Brain (organoid and tissue), 16 donors: ENCODE measurements at places on chromosomes 16 and 17. TPM values are rescaled to one million over a fixed set of nuclear protein-coding genes. Genes with fewer than 3 reads are reported as not detected.

UMOD gene
- not detected for polyA plus RNA-seq

TMEM204 gene
- polyA plus RNA-seq = 11.1 TPM

HOXB4 gene
- polyA plus RNA-seq = 30.3 TPM

TBC1D3H gene
- not detected for polyA plus RNA-seq

NXPH3 gene
- 5.1 TPM for polyA plus RNA-seq

CACNG3 gene
- polyA plus RNA-seq = 13.6 TPM

NLGN2 gene
- 53.9 TPM for polyA plus RNA-seq

AOC2 gene
- polyA plus RNA-seq = 0.31 TPM

TPSG1 gene
- not detected for polyA plus RNA-seq

SERPINF2 gene
- polyA plus RNA-seq = 0.24 TPM

METRNL gene
- polyA plus RNA-seq = 36.9 TPM

STH gene
- polyA plus RNA-seq = not detected

C17orf67 gene
- 1.1 TPM for polyA plus RNA-seq

AP1G1 gene
- polyA plus RNA-seq = 31.3 TPM

NIP7 gene
- 9.3 TPM for polyA plus RNA-seq

AATK gene
- polyA plus RNA-seq = 61.7 TPM

MFAP4 gene
- 30.0 TPM for polyA plus RNA-seq

CCL4 gene
- polyA plus RNA-seq = 0.80 TPM

MEIOC gene
- 0.24 TPM for polyA plus RNA-seq

EVPL gene
- 0.92 TPM for polyA plus RNA-seq

TP53TG3C gene
- not detected for polyA plus RNA-seq

MLKL gene
- 0.85 TPM for polyA plus RNA-seq

TMEM114 gene
- polyA plus RNA-seq = not detected

PYY gene
- not detected for polyA plus RNA-seq

CNTD1 gene
- polyA plus RNA-seq = 0.31 TPM

EPN3 gene
- 2.1 TPM for polyA plus RNA-seq

CANT1 gene
- polyA plus RNA-seq = 64.2 TPM

GRIN2C gene
- polyA plus RNA-seq = 10.0 TPM

HSPB9 gene
- polyA plus RNA-seq = 0.54 TPM

KRTAP4-3 gene
- not detected for polyA plus RNA-seq

FBXO39 gene
- polyA plus RNA-seq = not detected

CNGB1 gene
- 17.1 TPM for polyA plus RNA-seq
